ENCODE measurements at places on chromosomes 1 and 21. TPM values are rescaled to one million over a fixed set of nuclear protein-coding genes. Genes with fewer than 3 reads are reported as not detected.

Gene CTTNBP2NL
- total RNA-seq: 18.6 TPM

Gene C1orf56
- total RNA-seq: 1.6 TPM

Gene VHLL
- 0.11 TPM for total RNA-seq

Gene HSPB7
- total RNA-seq: not detected

Gene PAFAH2
- total RNA-seq: 13.9 TPM

Measured in dermis lymphatic vessel endothelial cell (primary cell).